ENCODE measurements at places on chromosomes 1 and 21. TPM values are rescaled to one million over a fixed set of nuclear protein-coding genes. Genes with fewer than 3 reads are reported as not detected.
A peak's percentile ranks its signal among the peaks of the same experiment; 100 is the strongest.

- DNase-seq = no peak
Measured at GRCh38 chr1:115282807-115283208, 55.2 kb downstream of the NGF start.

- no peak for DNase-seq
Measured at GRCh38 chr1:179175011-179175841, 54.3 kb downstream of the ABL2 start.

DNA sequence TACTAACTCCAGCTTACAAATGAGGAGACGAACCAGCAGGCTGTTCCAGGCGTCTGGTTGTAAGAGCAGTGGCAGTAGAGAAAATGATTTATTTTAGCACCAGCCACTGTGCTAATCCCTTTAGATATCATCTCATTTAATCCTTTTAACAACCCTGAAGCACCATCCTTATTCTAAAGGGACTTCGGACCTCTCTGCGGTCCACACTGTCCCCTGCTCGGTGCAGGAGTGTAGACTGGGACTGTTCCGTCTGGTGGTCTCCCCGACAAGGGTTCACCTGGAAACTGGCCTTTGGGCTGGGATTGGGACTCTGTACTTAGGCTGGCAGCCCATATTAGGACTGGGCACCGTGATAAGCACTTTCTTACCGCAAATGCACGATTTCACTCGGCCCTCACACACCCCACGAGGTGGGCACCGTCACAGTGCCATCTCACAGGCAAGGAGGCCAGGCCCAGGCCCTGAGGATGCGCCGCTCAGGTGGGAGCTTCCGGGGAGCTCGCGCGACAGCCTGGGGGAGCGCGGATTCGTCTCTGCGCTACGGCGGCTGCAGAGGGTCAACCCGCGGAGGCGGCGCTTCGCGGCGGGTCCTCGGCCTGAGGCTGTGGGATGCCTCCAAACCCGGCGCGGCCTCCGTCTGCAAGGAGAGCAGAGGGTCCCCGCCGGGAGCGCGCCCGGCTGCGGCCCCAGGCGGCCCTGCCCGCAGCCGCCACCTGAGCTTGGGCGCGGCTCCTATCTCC lies 45.2 kb downstream of the ATP1A1 start:
- peak; percentile 72 for DNase-seq

- no peak for DNase-seq
Measured at GRCh38 chr1:198107091-198107501, 49.7 kb upstream of the NEK7 start.

SLAMF6 gene
- polyA plus RNA-seq = not detected

DNA sequence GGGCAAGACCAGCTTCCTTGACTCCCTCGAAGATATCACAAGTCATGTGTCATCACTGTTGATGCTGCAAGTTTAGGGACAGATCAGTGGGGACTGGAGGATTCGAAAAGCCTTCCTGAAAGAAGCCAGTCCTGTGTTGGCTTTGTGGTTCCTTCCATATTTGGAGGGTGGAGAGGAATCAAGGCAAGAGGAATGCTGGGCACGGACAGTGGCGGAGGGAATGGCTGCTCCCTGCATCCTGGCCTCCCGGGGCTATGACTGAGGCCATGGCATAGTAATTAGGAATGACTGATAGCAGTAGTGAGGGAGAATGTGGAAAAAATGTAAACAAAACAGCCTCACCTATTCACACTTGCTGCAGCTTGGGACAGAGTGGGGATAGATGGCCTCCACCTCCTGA lies 36.4 kb downstream of the VANGL1 start:
- DNase-seq = no peak

DNA sequence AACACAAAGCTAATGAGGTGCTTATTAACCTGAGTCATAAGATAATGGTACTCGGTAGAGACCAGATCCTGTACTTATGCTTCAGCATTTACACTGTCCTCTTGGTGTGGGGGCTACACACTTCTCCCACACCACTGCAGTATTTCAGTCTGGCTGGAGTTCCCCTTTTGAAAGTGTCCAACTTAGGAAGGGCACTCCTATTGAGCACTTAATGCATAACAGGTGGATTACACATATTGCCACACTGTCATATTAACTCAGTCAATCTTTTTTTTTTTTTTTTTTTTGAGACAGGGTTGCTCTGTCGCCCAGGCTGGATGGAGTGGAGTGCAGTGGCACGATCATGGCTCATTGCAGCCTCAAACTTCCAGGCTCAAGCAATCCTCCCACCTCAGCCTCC lies 1.5 kb downstream of the GPATCH4 start:
- no peak for DNase-seq

- DNase-seq = no peak
Measured at GRCh38 chr1:190619724-190620123, 142.1 kb upstream of the BRINP3 start.

DNA sequence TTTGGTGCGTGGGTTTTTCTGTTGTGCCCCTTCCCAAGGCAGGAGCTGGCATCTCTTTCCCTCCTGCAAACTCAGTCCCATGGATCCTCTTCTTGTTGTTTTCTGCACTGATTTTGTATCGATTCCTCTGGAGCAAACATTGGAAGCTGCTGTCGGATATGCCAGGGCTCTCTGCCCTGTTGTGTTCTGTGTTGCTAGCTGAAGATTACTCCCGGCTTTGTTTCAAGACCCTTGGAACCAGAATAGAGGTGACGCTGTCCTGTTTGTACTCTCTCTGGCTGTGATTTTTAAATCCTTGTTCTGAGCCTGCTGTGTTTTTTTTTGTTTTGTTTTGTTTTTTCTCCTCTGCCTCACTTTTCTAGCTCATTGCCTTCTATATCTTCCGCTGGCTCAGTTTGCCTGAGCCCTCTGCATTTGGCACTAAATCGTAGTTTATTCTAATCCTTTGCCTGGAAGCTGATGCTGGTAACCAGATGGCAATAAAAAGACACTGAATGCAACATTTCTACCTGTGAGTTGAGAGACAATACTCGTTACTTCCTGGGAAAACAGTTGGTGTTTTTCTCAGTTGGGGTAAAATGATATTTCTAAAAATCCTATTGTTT lies 67.0 kb downstream of the BACH1 start:
- no peak for DNase-seq

DNA sequence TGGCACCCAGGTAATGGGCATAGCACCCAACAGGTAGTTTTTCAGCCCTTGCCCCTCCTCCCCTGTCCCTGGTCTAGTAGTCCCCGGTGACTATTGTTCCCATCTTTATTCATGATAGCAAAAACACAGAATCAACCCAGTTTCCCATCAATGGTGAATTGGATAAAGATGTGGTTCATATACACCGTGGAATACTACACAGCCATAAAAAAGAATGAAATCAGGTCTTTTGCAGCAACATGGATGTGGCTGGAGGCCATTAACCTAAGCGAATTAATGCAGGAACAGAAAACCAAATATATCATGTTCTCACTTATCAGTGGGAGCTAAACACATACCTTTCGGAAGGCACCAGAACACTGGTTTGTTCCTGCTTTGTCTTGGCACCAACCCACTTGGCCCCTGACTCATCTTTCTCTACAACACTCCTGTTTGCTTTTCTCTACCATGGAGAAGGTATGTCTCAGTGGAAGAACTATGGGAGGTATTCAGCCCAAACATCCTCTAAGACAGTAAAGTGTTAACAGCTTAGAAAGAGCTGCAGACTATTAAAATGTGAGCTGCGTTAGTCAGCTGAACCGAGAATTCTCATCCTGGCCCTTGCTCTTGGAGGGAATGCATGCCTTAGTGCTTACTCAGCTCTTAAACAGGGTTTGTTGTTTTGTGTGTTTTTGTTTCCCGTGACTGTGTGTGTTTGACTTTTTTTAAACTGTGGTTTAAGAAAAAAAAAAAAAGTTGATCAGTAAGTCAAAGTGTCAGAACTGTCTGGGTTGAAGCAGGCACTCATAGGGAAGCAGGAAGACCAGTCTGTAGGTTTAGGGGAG lies 203.0 kb downstream of the TOMM20 start:
- peak; percentile 94 for DNase-seq

- DNase-seq = peak; percentile 37
Measured at GRCh38 chr1:226912587-226913176, 27.4 kb upstream of the COQ8A start.

- DNase-seq = peak; percentile 85
Measured at GRCh38 chr1:50969611-50970508, at the start of gene CDKN2C. Gene CDKN2C, plus strand, starts transcription at chr1:50970245. Its CDS starts 124 bp downstream, at chr1:50970369.

DNA sequence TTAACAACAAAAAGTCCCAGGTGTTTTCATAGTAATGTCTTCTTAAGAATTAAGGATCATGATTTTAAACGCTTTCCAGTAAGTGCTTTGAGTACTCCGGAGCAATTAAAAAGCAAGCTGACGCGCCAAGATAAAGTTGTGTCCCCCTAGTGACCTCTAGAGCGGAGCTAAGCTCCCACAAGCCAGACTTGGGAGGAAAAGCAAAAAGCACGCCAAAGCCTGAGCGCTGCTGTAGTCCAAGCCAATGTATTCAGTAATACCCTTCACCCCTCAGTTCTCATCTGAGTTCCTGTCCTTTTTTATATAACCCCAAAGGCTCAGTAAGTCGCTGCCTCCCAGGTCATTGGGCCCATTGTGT lies 3.5 kb upstream of the SLC44A5 start:
- no peak for DNase-seq

CR2 gene
- not detected for polyA plus RNA-seq

SPATA45 gene
- not detected for polyA plus RNA-seq

GRCh38 chr1:16615253-16616252 lies 2.2 kb upstream of the NBPF1 start:
- no peak for DNase-seq

- no peak for DNase-seq
Measured at GRCh38 chr21:36889401-36889800, 77.1 kb downstream of the HLCS start.

RNF186 gene
- not detected for polyA plus RNA-seq

ZNF684 gene
- 2.9 TPM for polyA plus RNA-seq

C8A gene
- polyA plus RNA-seq = not detected

VASH2 gene
- 0.30 TPM for polyA plus RNA-seq

DNA sequence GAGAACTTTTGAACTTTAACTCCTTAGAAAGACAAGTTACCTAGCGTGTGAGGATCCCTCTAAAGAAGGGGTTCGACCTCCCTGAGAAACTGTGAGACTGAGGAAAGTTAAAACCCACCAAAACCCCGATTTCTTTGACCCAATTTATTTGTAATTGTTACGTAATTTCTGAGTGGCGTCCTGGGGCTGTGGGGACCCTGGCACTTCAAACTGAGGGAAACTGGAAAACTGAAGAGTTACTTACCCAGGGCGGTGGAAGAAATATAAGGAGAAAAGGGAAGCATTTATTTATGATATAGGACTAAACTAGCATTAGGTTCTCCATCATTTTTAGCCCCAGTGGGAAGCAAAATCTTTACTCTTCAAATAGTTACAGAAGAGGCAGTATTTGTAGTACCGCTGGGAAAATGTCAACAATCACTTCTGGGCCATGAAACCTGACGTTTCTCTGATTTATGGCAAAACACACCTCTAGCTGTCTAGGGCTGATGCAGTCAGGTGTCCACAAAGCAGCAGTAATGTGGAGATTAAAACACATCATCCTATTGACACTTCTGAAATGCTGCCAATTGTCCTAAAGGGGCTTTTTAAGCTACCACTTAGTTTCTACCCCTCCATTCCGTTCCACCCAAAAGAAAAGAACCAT lies 430 bp downstream of the S100B start:
- no peak for DNase-seq

DNA sequence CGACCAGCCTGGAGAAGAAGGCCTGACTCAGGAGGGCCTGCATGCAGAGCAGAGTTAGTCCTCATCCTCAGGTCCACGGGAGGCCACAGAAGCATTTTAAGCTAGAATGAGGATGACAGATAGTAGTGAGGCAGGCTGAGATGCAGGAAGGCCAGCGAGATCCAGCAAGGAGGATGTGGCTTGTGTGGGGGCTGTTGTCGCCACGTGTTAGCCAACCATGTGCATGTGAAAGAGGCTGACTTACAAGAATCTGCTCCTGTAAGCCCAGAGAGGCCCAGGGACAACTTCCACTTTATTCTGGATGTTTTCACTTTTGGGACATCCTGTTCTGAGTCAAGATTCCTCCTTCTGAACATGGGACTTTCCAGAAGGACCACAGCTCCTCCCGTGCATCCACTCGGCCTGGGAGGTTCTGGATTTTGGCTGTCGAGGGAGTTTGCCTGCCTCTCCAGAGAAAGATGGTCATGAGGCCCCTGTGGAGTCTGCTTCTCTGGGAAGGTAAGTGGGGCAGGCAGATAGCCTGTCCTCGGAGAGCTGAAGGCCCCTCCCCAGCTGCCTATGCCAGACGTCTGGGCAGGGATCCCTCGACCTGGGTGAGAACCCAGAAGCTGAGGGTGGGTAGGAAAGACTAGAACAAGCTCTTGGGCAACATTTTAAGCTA lies at the start of gene SLAMF8:
SLAMF8 (plus strand) TSS at position 433 of the 661 bp plus-strand sequence; CDS start at position 459, 26 bp downstream.
- no peak for DNase-seq
